Left renal cortex interstitium (tissue), 4 donors: ENCODE measurements at places on chromosomes 7 and 10. TPM values are rescaled to one million over a fixed set of nuclear protein-coding genes. Genes with fewer than 3 reads are reported as not detected.

DNA sequence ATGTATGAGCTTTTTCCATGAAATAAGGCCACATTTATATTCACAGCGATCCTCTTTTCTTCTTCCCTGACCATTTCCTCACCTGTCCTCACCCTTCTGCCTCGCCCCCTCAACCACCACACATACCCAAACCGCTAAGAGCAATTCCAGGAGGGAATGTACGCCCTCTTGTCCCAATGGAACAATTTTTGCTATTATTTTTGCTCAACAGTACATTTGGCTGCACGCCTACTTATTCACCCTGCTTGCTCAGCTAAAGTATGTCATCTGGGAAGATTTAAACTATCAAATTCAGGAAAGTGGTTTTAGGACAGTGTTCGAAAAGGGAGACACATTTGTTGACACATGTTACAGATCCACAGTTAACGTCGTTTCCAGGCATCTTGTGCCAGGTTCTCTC lies 252.7 kb downstream of the NEBL start:
- no peak for DNase-seq

GRCh38 chr7:151389768-151390597 lies 19.9 kb downstream of the WDR86 start:
- no peak for DNase-seq

GRCh38 chr7:94445696-94446194 lies 51.0 kb downstream of the COL1A2 start:
- no peak for DNase-seq

GRCh38 chr7:130943336-130943901 lies 209.4 kb upstream of the KLF14 start:
- DNase-seq = no peak

DNA sequence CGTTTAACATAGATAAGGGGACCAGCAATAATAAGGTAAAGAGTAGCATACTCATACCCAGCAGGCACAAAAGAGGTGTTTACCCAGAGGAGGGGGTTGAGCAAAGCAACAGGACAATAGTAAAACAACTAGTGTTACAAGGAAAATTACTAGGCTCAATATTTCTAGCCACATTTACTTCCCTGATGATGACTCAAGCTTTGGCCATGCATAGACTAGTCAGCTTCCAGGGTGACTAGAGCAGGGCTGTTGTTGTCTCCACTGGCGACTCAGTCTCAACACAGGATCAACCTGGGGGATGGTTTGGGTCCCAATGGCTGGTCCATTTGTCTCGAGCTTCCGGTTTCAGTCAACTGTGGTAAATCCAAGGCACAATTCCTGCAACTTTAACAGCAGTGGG lies 217.7 kb upstream of the KCND2 start:
- no peak for DNase-seq

GRCh38 chr10:110032801-110033700 lies 25.3 kb downstream of the ADD3 start:
- no peak for DNase-seq

DNA sequence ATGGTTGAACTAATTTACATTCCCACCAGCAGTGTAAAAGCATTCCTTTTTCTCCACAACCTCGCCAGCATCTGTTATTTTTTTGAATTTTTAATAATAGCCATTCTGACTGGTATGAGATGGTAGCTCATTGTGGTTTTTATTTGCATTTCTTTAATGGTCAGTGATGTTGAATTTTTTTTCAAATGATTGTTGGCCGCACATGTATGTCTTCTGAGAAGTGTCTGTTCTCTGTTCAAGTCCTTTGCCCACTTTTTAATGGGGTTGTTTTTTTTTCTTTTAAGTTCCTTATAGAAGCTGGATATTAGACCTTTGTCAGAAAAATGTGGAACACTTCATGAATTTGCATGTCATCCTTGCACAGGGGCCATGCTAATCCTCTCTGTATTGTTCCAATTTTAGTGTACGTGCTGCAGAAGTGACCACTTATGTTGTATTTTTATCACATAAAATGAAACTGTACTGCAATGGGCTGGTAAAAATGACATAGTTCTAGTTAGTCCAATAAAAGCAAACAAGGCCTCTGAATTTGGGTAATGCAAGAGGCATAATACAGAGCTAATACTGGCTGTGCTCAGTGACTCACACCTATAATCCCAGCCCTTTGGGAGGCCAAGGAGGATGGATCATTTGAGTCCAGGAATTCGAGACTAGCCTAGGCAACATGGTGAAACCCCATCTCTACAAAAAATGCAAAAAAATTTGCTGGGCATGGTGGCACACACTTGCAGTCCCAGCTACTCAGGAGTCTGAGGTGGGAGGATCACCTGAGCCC lies 70.3 kb downstream of the ABI1 start:
- DNase-seq = no peak

- DNase-seq = no peak
Measured at GRCh38 chr7:143924851-143925250, 10.2 kb upstream of the OR2F2 start.

DNA sequence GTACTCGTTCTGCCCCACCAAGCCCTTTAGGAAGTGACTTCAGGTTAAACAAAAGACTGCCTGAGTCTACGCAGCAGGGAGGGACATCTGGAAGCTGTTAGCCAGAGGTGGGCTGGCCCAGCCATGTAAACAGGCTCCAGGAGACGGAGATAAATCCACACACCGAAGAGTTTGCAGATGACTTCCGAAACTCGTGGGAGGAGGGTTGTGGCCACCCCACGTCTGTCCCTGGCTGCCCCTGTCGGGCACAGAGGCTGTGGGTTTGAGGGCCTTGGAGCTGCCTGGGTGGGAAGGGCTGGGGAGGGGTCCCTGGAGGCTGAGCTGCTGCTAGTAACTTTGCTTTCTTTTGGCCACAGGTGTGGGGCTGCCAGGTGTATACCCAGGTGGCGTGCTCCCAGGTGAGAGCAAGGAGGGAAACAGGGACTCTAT lies 15.6 kb downstream of the ELN start:
- DNase-seq = no peak

DNA sequence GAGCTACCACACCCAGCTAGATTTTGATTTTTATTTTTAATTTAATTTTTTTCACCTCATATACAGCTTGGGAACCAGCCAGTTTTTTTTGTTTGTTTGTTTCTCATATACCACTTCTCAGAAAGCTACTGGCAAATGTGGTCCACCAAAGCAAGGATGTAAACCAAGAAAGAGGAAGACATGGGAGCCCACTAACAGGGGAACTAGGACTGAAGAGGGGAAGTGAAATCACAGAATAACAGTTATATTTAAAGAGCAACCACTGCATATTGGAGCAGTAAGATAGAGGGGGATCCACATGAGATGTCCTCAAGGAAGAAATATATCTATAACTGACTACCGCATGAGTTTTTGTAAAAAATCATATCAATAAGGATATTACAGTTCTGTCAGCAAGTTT lies 10.5 kb downstream of the CPVL start:
- DNase-seq = no peak

GRCh38 chr7:100793806-100794660 lies 33.3 kb downstream of the EPHB4 start:
- DNase-seq = no peak

DNA sequence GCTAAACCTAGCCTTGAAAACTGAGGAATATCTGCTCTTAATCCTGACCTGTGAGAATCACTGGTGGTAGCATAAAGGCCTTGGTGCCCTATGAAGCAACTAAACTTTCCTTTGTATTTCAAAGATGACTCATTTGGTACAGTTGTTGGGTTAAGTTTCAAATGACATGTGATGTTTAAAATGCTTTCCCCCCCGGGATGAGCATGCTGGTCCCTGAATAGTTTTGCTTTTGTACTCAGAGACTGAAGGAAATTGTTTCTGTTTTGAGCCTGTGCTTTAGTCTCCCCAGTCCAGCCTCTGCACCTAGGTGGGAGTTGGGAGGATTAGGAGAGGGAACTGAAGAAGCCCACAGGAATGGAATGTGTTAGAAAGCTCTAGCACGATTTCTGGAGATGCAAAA lies 258.9 kb upstream of the NPY start:
- no peak for DNase-seq

GRCh38 chr10:3852147-3852904 lies 67.3 kb upstream of the KLF6 start:
- no peak for DNase-seq

DNA sequence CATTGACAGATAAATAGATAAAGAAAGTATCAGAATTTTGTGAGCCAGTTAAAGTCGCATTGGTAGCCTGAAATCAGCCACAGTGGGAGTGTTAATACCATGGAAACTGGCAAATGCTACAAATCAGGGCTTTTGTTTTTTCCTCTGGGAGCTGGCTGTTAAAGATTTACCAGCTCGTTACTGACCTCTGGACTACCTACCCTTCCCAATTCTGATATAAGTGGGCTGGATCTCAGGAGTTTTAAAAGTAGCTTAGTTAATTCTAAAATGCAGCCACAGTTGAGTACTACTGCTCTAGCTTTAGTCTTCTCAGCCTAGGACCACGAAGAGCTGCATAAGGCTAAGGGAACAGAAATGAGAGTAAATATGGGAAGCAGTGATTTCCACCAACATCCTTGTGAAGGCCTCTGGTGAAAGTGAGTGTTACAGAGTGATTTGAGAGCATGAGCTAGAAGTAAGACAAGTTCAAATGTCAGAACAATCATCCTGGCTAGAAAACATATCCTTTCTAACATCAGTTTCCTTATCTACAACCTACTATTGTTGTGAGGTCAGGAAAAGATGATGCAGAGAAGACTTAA lies 53.2 kb downstream of the A1CF start:
- no peak for DNase-seq

GRCh38 chr10:102581981-102582580 lies 62.2 kb upstream of the TRIM8 start:
- DNase-seq = no peak

GRCh38 chr10:131811630-131812403 lies 89.0 kb upstream of the PPP2R2D start:
- DNase-seq = no peak

DNA sequence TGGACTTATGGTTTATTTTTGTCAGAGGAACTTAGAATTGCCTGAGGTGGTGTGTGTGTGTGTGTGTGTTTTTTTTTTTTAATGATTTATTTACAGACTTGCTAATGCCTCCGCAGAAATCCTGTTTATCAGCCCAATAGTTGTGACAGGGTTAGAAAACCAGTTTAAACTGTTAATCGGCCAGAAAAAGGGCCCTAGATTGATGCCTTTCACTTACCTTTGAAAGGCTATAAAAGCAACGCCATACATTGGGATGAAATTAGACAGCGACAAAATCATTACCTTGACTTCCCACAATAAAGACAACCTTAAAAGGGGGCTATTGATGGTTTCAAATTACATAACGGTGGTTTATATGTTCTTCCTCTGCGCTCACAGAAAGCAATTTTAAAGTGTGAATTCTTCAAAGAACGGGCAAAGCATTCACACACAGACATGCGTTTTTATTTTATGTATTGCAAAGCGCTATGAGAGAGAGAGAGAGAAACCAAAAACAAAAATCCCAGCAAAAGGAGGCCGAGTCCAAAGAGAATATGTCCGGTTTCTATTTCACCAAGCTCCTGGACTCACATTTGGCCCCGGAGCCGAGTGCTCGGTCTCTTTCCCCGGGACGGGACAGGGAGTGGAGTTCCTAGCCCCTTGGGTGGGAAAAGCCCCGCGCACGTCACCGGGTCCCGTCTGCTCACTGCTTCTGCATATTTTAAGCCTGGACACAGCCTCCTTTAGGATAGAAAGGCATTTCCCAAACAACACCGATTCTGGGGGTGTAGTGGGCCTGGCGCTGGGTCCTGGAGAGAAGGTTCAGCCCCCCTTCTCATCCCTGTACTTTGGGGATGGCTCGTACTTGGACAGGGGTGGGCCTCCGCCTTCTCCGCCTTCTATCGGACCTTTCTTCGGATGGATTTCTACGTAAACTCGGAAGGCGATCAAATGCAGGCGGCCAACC lies 26.8 kb upstream of the VAX1 start:
- no peak for DNase-seq

The PLAC9 gene
- 15.2 TPM for polyA plus RNA-seq

The ITGA8 gene
- 48.1 TPM for polyA plus RNA-seq

The SH2B2 gene
- 3.9 TPM for polyA plus RNA-seq

The AGBL3 gene
- 21.3 TPM for polyA plus RNA-seq

The TMEM168 gene
- polyA plus RNA-seq = 52.9 TPM

The SDK1 gene
- polyA plus RNA-seq = 5.8 TPM

The CLDN4 gene
- polyA plus RNA-seq = 98.4 TPM

The CPA2 gene
- 0.47 TPM for polyA plus RNA-seq

The NKX1-2 gene
- polyA plus RNA-seq = not detected

The OPN1SW gene
- 1.9 TPM for polyA plus RNA-seq
